G401 (cell line): ENCODE measurements at places on chromosomes 6 and 20. TPM values are rescaled to one million over a fixed set of nuclear protein-coding genes. Genes with fewer than 3 reads are reported as not detected.

Gene BPIFB1
- not detected in 2 replicates for total RNA-seq

Gene SCUBE3
- 0.12 and 0.24 TPM in 2 replicates for total RNA-seq

DNA sequence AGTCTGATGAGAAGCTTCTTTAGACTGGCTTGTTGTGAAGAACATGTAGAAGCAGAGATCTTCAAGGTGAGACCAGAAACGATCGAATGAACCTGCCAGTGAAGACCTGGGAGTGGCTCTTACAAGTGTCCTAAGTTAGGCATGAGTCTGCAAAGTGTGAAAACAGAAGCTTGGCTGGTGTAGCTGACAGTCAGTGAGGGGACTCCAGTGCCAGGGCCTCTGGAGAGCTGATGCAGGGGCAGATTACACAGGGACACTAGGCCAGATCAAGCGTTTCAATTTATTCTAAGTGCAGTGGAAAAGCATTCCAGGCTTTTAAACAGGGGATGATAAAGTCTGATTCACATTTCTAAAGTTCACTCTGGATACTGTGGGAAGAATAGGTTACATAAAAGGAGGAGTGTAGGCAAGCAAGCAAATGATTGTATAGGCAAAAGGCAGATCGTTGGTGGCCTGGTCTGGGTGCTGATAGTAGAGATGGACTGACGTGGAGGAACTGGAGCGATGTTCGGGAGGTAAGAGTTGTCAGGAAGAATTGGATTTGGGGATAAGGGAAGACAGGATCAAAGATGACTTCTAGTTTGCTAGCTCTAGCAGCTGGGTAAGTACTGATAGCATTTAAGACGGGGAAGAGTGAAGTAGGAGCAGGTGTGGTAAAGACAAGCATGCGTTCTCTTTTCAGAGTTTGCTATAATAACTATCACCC lies 133.5 kb downstream of the MAN1A1 start:
- no peak for DNase-seq

DNA sequence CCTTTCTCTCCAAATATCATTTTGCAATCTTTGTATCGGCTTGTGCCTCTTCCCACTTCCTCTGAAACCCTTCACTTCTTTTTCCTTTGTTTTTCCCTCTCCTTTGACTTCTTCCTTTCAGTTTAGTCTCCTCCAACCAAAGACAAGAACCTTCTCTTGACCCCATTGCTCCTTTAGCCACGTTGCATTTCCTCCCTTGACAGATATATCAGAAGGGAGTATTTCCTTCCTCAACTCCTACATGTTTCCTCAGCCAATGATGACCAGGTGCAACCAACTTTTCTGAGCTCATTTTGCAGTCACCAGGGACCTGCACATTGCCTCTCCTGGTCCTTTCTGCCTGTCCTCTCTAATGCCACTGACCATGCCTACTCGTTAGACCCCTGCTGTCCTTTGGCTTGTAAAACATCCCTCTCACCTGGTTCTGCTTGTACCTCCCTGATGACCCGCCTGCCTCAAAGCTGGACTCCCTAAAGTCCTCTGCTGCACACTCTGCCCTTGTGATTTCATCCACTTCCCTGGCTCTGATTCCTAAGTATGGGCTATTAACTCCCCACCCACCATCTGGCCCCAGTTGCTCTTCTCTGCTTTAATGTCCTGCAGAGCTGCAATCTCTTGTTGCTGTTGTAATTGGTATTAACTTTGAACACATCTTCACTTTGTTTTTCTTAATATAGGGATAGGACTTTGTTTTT lies 27.4 kb downstream of the SLC22A16 start:
- no peak for DNase-seq

DNA sequence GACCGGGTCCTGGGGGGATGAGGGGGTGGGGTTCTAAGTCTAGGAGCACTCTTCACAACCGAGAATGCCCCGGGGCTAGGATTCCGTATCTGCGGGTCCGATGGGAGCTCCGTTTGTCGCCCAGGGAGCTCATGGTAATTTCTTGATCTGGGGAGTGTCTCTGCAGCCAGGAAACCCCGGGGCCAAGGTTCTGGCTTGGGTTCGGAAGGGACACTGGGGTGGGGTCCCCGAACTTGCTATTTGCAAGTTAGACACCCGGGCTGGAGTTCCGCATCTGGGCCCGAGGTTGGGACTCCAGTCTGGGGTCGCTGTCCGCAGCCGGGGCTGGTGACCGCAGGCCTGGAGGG lies 397 bp downstream of the PEDS1 start:
- DNase-seq = peak; percentile 22

- DNase-seq = no peak
Measured at GRCh38 chr6:101716810-101717209, 323.3 kb downstream of the GRIK2 start.

- DNase-seq = no peak
Measured at GRCh38 chr6:5084360-5084780, 771 bp upstream of the PPP1R3G start.

DNA sequence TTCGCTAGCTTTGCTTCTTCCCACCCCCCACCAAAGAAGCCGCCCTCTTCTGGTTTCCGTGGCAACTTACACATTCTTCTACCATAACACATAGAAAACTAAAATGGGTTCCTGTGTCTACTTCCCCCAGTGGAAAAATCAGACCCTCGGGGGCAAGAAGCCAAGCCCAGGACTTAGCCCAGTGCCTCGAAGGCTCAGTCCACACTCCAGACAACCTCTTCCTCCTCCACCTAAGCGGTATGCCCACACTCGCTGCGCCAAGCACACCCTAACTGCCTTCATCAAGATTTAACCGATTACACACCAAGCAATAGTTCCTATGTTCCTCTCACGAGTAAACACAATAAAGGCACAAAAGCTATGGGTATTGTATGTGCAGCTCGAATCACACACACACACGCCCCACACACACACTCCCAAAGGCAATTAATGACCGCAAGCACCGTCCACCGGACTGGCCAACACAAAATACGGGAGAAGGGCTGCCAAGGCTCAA lies 537 bp downstream of the PPIL4 start:
- DNase-seq = peak; percentile 59
